GM12878 (cell line): ENCODE measurements at places on chromosomes 16 and 17. TPM values are rescaled to one million over a fixed set of nuclear protein-coding genes. Genes with fewer than 3 reads are reported as not detected.

DNA sequence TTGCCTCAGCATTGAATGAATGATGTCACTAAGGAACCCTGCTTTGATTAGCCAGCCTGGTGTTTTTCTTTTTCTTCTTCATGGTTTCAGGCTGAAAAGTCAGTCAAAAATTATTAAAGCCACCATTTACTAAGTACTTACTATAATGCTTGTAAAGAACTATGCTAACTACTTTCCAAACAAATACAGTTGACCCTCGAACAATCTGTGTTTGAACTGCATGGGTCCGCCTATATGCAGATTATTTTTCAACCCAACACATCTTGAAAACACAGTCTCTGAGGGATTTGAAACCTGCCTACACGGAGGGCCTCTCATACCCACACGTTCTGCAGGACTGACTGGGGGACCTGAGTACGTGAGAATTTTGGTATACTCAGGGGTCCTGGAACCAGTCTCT lies 136.3 kb downstream of the PARN start:
- no peak for DNase-seq

DNA sequence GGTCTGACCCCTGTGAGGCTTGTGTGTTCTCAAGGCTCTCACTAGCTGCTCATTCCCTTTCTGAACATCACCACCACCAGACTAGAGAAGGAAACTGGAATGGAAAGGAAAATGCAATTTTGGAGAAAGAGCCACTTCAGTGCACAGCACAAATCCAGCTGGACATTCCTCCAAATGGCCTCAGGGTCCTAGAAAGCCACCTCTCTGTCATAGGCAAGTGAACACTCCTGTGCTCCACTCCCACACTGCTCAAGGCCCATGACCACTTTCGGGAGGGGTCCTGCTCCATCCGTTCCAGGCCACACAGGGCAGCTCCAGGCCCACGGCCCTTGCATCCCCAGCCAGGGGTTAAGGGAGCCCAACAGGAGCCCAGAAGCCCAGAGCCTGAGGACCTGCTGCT lies 2.6 kb downstream of the LRRC75A start:
- DNase-seq = no peak

DNA sequence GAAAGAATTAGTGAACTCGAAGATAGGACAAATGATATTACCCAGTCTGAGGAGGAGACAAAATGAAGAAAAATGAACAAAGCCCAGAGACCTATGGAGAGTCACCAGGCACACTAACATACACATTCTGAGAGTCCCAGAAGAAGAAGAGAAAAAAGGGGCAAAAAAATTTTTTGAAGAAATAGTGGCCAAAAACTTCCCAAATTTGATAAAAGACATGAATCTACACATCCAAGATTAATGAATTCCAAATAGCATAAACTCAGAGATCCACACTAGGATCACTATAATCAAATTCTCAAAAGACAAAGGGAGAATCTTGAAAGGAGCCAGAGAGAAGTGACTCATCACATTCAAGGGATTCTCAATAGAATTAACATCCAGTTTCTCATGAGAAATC lies 3.4 kb upstream of the OR4D1 start:
- no peak for DNase-seq

- DNase-seq = no peak
Measured at GRCh38 chr17:9729735-9730420, 61.5 kb downstream of the DHRS7C start.

Gene RHBDF1
- total RNA-seq = 0.72 and 0.93 TPM in 2 replicates

DNA sequence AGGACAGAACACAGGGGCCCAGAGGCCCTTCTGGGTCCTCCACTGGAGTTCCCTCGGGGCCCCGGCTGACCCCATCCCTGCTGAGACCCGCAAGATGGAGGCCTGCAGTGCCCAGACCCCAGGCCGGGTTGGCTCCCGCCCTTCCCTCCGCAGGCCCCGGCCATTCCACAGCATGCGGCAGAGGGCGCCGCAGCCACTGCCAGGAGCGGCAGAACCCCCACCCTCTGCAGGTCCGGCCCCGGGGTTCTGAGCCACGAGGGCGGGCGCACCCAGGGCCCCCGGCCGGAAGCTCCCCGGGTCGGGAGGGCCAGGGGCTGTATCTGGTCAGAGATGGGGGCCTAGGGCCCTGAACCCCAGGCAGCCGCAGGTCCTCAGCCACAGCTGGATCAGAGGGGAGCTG lies 2.4 kb upstream of the PERCC1 start:
- no peak for DNase-seq

Gene FOXJ1
- not detected in 2 replicates for total RNA-seq

GRCh38 chr17:65054602-65055001 lies 1.9 kb downstream of the GNA13 start:
- DNase-seq = no peak

DNA sequence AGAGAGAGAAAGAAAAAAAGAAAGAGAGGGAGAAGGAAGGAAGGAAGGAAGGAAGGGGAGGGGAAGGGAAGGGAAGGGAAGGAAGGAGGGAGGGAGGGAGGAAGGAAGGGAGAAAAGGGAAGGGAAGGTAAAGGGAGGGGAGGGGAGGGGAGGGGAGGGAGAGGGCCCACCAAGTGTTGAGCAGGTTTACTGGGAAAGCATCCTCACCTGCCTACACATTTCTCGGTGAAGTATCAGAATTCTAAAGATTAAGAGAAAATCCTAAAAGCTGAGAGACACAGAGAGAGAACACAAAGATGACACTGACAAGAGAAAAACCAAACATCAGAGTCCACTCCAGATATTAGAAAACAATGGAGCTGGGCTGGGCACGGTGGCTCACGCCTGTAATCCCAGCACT lies 12.3 kb upstream of the CMTM3 start:
- no peak for DNase-seq

GRCh38 chr17:14621826-14622614 lies 321.1 kb downstream of the HS3ST3B1 start:
- no peak for DNase-seq
